ENCODE measurements at places on chromosomes 12 and 14. TPM values are rescaled to one million over a fixed set of nuclear protein-coding genes. Genes with fewer than 3 reads are reported as not detected.

ADAM21 gene
- 0.41 TPM for total RNA-seq

RFC5 gene
- 4.0 TPM for total RNA-seq

DNA sequence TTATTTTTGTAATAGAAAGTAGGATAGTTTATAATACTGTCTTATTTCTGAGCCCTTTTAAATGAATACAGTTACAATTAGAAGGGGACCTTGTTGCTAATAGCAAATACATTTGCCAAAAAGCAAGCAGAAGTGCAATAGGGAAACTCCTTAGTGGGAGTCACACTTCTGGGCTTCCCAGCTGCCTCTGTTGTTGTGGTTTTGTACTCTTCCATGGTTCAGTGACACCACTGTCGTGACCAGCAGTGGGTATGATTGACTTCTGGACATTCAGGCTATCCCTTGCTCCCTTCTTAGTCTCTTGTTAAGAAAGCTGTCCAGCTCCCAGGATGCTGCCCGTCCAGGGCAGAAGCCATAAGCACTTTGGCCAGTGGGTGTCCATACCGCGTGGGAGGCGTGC is 22.6 kb downstream of the TCTN1 start:
- DNase-seq, result no peak

AGAP2 gene
- total RNA-seq, result 0.75 TPM

DNA sequence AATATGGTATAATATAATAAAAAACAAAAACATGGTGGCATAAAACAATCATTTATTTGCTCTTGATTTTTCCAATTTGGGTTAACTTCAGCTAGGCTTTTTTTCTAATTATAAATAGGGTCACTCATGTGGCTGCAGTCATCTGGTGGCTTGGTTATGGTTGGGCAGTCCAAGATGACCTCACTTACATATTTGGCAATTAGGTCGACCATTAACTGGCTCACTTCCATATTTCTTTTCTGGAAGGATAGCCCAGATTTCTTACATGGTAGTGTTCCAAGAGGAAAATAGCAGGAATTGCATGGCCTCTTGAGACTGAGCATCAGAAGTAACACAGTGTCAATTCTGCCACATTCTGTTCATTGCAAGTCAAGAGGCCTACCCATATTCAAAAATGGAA is 153.4 kb downstream of the FUT8 start:
- DNase-seq, result no peak

GRCh38 chr12:88035907-88036289 is 6.7 kb upstream of the C12orf50 start:
- DNase-seq, result no peak

- no peak for DNase-seq
Measured at GRCh38 chr12:59859171-59859510, 263.3 kb downstream of the SLC16A7 start.

Measured in right atrium auricular region (tissue), 2 donors.